ENCODE measurements at places on chromosomes 6 and 20.
A peak's percentile ranks its signal among the peaks of the same experiment; 100 is the strongest.

GRCh38 chr20:8862092-8862491, 206.8 kb upstream of the PLCB4 start:
- no peak for ATAC-seq

DNA sequence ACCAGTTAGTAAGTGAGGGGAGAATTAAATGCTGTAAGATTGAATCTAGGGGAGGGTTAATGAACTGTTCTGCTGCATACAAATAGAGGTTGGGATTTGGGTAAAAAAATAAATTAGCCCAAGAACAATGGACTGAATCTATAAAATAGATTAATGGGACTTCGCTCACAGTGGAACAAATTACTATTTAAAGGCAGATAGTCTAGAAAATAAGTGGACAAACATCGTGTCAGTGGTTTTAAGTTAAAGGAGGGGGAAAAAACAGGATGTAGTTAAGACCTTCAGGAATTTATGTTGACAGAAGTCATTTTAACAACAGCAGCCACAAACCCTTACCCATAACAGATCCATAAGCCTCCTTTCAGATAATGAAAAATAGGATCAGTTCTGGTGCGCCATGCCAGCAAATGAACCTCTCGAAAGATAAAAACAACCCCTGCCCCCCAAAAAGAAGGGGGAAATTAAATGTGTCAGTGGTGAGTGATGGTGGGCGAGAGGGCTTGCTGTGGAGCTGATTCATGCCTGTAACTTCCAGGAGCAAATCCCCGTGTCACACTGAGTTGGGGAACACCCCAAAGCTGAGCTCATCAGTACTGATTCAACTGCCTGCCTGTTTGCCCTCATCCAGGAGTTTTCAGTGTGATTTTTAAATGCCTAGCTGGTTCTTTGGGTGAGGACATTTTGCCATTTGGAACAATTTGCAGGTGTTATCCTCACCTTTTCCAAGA, 86.8 kb downstream of the PPP1R14C start:
- ATAC-seq: no peak

- no peak for ATAC-seq
Observed at GRCh38 chr6:87653074-87653962, 48.7 kb downstream of the AKIRIN2 start.

- peak; percentile 2 for ATAC-seq
Observed at GRCh38 chr6:159788753-159789376, 537 bp downstream of the TCP1 start.

GRCh38 chr6:11198663-11199603, 33.5 kb downstream of the NEDD9 start:
- no peak for ATAC-seq

DNA sequence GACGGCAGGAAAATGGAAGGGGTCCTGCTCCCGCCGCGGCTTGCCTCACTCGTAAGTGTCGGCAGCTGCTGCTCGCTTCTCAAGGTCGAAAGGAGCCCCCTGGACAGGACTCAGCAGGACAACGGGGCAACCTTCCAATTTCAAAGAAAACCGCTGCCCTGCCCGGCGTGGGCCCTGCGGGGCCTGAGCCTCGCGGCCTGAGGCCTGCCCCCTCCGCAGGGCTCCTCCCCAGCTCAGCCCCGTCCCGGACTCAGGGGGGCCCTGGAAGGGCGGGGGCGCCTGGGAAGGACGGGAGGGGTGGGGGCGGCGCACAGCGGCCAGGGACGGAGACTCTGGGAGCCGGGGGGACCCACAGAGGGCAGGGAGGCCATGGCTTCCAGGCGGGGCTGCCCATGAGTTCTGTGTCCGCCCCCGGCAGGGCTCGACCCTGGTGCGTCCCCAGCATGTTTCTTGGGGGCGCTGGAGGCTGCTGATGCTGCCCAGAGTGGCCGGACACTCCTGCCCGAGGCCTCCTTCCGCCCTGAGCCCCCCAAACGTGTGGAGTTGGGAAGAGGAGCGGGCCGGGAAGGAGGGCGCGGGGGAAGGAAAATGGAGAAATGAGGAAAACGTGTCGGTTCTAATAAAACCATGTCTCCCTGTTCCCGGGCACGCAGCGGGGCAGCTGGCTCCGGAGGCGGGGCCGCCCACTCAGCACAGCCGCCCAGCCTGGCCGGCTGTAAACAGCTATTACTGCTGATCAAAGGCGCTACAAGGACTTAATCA, 114.6 kb downstream of the DLL1 start:
- peak; percentile 54 for ATAC-seq

DNA sequence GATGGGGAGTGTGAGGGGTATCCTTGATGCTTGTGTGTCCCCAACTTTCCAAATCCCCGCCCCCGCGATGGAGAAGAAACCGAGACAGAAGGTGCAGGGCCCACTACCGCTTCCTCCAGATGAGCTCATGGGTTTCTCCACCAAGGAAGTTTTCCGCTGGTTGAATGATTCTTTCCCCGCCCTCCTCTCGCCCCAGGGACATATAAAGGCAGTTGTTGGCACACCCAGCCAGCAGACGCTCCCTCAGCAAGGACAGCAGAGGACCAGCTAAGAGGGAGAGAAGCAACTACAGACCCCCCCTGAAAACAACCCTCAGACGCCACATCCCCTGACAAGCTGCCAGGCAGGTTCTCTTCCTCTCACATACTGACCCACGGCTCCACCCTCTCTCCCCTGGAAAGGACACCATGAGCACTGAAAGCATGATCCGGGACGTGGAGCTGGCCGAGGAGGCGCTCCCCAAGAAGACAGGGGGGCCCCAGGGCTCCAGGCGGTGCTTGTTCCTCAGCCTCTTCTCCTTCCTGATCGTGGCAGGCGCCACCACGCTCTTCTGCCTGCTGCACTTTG, at the start of gene TNF:
Gene TNF, plus strand, starts transcription at position 231 of the 567 bp plus-strand sequence. Its CDS starts 177 bp downstream, at position 408.
- peak; percentile 59 for ATAC-seq

GRCh38 chr6:42243046-42243445, 25.4 kb upstream of the MRPS10 start:
- no peak for ATAC-seq

GRCh38 chr6:143293523-143293922, 157.0 kb downstream of the ADAT2 start:
- no peak for ATAC-seq

DNA sequence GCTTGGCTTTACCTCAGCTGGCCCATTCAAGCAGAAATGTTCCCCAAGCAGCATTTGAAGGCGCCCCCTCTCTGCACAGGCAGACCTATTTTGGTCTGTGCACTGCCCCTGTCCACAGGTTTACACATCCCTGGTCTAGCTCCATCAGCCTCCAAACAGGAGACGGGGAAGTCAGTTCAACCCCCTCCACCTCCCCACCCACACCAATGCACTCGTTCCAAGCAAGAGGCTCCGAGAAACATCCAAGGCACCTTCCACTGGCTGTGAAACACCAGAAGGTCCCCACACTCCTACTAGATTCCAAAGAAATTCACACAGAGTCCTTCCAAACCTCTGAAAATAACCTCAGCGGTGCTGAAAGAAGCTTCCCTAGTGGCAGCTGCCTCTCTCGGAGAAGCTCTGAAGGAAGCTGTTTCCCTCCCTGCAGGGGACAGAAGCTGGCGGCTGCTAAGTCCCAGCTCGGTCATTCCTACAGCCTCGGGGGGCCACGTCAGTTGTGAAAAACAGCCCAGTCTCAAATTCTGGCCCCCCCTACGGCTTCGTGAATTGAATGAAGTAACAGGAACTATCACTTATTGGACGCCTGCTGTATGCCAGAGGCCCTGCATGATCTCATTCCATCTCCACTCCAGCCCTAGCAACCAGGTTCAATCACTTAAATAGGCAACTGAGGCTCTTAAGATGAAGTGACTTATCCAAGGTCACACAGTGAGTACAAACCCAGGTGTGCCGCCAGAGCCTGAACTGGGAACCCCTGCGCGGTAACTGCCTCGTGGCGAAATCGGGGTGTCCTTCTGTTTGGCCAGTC, 815 bp downstream of the SPATA2 start:
- no peak for ATAC-seq

DNA sequence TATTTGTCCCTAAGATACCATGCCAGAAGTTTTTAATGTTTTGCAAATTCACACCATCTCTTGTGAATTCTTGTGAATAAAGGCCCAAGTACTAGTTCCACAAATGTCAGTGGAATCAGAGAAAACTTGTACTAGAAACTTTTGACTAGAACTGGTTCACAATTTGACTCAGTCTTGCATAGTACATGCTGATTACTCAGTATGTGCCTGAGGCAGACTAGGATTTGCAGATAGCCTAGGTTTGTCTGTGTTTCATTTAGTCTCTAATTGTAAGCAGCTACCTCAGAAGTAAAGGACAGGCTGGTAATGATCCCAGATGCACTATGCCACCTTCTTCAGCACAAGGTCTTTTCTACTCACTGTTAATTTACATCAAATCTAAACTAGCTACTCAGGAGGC, 34.2 kb upstream of the GSTA4 start:
- no peak for ATAC-seq

- no peak for ATAC-seq
Observed at GRCh38 chr6:131937703-131938631, 13.2 kb downstream of the CCN2 start.

- ATAC-seq: no peak
Observed at GRCh38 chr6:40474937-40475336, 112.2 kb downstream of the LRFN2 start.

DNA sequence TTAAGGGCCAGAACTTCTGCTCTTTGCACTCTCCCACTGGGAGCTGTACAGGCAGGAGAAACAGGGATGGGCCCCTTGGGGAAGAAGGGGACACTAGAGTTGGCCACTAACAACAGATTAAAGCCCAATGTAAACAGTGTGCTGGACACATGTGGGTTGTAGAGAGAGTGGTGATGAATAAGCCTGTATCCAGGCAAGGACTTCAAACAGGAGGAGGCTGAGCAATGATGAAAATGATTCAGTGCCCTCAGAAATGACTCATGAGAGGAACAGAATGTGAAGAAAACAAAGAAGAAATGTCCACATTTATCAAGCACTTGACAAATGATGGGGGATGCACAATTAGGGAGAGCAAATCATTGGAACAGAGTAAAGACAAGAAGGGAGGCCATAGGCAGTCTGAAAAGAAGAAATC, 242.3 kb downstream of the TBX18 start:
- no peak for ATAC-seq

- ATAC-seq: no peak
Observed at GRCh38 chr6:130778946-130779657, 48.1 kb upstream of the SMLR1 start.

GRCh38 chr20:55348223-55348622, 657.1 kb downstream of the CBLN4 start:
- ATAC-seq: no peak

DNA sequence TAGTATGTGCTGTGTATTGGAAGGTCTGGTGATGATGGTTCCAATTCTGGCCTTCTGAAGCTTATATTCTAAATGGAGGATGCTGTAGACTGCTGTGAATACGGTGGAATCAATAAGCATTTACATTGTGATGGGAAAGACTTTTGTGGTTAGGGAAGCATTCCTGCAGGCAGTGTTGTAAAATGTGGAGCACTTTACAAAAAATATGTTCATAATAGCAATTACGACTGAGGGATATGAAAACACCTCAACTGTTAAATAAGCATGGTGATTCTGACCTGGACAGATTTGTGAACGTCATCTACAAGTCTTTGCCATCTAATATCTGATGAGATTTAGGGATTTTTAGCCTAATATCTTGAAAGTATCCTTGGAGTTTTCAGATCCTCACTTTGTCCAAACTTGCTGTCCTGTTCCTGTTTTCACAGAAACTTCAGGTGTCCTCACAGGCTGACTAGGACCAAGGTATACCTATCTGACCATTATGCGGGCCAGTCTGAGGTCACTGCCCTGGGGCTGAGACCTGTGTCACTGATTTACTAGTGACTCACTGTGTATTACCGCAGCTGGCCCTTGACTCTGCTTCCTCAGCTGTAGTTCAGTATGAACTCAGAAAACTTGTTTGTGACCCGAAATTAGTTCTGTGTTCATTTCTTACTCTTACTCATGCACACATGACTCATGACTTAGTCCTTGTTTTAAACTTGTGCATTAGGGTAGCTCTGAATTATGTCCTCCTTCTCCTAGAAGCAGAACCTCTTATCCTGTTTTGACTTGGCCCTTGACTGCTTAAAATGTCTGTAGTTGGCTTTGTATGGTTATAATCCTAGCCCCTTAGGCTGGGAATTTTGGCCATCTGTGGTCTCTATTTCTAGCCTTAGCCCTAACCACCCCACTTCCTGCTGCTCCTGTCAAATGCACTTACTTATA, 343.0 kb downstream of the CDKAL1 start:
- ATAC-seq: peak; percentile 92

DNA sequence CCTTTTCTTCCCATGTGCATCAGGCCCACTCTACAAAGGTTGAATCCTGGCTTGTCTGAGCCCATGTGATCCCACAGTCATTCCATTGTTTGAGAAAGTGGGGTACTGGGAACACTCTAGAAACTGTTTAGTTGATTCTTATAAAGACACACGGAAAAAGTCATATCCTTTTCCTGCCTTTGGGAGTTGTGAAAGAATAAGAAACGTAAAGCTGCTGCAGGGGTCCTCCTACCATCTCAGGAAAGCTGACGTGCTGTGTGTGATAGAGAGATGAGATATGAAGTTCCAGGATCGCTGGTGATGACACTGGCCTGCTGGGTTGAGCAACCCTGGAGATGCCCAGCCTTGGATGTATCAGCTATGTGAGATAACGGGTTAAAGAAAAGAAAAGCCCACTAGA, 21.3 kb upstream of the HLA-DRB5 start:
- no peak for ATAC-seq

- no peak for ATAC-seq
Observed at GRCh38 chr6:14596410-14596809, 478.8 kb downstream of the CD83 start.

- ATAC-seq: no peak
Observed at GRCh38 chr20:12605751-12606150, 403.0 kb upstream of the SPTLC3 start.

DNA sequence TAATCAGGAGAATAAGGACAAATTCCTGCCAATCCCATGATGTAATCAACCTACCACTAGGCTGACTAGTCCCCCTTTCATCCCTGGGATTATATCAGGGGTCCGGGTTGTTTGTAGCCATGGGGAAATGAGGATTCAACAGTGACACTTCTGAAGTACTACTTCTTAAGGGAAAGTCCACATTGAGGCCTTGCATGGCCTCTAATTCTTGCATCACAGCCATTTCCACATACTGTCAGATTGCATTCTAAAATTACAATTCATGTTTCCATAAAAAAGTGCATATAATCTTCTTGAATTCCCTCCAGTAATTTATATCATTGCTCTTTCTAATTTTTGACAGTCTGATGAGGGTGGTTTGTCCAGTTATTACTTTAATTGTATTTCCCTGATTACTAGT, 184.2 kb downstream of the PHF3 start:
- ATAC-seq: no peak

- ATAC-seq: no peak
Observed at GRCh38 chr6:162973151-162973872, 245.5 kb downstream of the PACRG start.
